ENCODE measurements at places on chromosomes 12 and 14.

DNA sequence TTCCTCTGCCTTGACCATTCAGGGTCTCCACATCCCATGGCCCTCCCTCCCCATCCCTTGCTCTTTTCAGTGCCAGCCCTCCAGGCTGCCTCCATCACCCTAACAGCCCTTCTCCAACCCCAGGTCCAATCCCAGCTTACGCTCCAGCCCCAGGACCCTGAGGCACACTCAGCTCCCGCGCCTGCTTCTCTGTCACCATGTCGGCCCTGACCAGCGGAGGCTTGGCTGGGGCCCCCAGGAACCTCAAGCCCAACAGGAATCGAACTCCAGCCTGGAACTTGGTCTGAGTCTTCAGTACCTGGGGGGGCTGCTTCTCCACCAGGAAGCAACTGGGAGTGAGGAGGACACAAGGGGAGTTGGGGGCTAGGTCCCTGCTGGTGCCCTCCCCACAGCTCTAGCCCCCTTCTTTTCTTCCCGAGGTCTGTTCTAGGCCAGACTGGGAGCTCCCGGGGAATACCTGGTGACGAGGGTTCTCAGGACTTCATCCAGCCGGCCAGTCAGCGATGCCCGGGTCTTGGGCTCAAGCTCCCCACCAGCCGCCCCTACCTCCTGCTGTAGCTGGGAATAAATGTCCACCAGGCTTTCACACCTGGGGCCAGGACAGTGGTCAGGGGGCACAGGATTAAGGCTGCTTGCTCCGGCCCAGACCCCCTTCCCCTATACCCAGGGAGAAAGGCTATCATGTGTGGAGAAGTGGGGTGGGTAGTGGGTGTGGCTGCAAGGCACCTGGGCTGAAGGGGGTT is 6.0 kb downstream of the STAT6 start:
- no peak for DNase-seq

DNA sequence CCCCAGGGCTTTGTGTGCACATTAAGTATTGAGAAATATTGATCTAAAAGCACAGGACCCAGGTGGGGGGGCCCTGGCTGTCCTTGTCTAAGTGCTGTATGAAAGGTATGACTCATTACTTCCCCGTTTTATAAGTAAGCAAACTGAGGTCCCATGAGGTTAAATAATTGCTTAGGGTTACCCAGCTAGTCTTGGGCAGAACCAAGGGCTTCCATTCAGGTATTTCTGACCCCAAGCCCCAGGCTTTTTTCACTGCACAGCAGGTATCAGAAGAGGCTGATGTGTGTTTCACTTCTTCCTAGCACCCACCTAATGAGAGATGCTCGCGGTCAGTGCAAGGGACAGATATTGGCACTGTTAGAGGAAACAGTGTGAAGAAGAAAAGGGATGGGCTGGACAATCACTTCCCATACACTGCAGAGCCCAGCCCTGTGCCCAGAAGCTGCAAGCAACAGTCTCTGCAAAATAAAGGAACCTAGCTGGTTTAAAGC is 4.7 kb upstream of the TC2N start:
- no peak for DNase-seq

- peak; percentile 93 for DNase-seq
Observed at GRCh38 chr12:59067083-59067482, 146.8 kb upstream of the LRIG3 start.

- no peak for DNase-seq
Observed at GRCh38 chr12:127119600-127120140, 1147.3 kb upstream of the TMEM132C start.

DNA sequence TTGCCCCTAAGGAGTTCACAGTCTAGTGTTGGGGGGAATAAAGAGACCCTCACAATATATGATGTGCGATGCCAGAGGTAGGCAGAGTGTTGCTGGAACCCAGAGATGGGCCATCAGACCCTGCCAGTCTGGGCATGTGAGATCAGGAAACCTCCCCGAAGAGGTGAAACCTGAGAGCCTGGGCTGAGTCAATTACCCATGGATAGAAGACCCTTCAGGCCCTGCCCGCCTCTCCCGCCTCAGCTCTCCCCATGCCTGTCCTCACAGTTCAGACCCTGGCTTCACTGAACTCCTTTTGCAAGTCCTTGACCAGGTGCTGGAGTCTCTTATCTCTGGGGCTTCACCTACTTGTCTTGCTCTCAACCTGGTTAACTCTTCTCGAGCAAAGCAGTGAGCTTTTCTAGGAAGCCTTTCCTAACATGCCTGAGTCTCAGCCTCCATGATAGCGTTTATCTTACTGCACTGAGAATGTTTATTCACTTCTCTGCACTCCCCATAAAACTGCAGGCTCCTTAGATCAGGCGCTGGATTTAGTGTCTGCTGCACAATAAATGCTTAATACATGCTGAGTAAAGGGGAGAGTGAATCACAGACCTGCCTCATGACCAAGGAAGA is 19.6 kb downstream of the ALDH1L2 start:
- DNase-seq: no peak

DNA sequence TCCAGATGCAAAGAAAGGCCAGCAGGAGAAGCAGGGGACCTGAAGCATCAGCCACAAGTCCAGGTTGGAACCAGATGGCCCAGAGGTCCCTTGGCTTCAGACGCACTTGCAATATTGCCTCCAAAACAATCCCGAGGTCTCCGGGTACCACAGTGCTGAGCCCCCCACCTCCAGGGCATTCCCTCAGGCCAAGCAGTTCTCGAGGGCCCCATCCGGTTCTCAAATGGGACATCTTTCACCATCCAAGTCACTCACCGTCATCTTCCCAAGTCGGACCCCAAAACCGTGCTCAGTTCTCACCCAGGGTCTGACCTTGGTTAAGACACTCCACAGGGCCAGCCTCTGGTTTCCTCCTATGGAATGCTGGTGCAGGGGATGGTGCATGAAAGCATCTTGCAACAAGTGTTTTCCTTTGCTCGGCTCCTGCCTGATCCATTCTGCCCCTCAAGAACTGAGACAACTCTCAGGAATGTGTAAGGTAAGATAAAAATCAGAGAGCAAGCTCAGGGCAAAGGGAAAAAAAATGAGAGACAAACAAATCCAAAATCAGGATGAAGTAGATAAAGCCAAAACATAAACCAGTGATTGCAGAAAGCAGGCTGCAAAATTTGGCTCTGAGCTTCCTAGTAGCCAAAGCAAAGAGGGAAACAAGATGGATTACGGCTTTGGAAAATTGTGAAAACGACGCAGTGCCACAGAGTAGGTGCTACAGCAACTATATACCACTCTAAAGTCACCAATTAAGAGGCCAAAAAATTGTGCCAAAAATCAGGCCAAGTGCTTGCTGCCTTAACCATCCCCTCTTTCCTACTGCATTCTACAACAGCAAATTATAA is 8.0 kb downstream of the NCOR2 start:
- DNase-seq: no peak

- no peak for DNase-seq
Observed at GRCh38 chr14:68968051-68968450, 11.1 kb downstream of the ACTN1 start.

GRCh38 chr14:33642080-33642479 is 308.8 kb downstream of the EGLN3 start:
- peak; percentile 21 for DNase-seq

DNA sequence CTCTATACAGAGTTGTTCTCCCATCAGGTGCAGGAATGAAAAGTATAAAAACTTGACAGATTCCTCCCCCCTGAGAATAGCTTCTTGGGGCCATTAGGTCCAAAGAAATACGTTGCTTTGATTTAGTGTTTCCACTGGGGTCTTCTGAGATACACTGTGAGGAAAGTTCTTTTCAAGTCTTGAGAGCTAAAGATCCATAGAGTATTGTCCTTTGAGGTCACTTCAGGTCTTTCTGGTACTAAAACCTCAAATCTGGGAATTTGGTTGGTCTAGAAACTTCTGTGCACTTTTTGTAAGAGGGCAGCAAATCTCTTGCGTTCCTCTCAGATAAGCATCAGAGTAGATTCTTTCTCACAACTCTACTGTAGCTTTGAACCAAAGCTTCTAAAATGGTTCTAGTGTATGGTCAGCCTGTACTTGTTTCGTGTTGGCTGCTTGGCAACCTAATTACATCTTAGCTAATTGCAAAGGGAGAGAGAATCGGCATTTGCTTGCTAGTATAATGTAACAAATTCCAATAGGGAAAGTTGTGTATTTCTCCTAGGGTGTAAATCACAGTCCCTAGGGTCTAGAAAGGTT is 10.0 kb downstream of the SRSF5 start:
- no peak for DNase-seq

DNA sequence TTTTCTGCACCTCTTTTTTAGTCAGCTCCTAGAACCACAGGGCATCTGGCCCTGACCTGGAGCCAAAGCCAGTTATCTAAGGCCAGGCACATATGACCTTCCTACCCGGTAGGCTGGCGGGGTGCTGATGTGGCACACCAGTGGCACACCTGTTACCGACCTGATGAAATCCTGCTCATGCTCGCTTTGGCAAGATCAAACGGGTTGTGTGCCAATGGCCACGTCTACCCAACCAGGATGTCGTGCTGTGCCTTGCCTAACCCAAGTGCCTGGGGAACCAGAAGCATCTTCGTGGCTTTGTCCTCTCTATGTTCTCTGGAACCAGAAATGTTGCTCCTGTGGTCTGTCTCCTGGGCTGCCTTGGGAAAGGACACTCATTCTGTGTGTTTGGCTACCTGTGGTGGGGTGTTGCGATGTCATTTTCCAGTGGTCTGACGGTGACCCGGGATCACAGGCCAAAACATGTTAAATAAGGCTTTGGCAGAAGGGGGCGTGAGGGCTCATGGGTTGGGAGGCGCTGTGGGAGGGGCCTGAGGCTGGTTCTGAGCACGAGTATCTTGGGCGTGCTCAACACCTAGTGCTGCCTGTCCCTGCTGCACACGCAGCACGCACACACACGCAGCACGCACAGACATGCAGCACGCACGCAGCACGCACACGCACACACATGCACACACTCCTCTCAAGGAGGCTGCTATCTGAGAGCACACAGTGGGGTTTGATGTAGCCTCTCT is 27.9 kb downstream of the CCNK start:
- DNase-seq: no peak

DNA sequence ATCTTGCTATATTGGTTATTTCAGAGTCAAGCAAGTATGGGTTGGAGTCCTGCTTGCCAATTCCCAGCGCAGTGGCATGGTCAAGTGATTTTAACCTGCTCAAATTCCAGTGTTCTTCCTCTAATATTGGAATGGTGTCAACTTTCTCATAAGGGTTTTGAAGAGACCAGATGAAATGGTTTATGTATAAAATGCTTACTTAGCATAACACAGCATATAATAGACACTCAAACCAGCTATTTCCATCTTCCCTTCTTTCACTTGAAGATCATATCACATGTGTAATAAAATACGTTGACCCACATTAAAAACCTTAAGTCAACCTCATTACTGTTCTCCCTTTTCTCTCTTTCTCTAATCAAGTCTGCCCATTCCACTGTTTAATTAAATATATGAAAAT is 144.0 kb downstream of the NAV3 start:
- DNase-seq: no peak

GRCh38 chr12:127650626-127651025 is 616.3 kb upstream of the TMEM132C start:
- peak; percentile 99 for DNase-seq

Data from fibroblast of upper back skin (primary cell).